ENCODE measurements at places on chromosomes 12 and 14. TPM values are rescaled to one million over a fixed set of nuclear protein-coding genes. Genes with fewer than 3 reads are reported as not detected.

SLC6A12 gene
- total RNA-seq: 0.37 TPM

- H3K27me3 ChIP-seq: peaks cover 13% of the 10 kb centered on the region
- no peaks in the 10 kb centered on the region for H3K4me1 ChIP-seq
- no peak overlapping the region for H3K4me3 ChIP-seq
- DNase-seq: peak; percentile 71
Measured at GRCh38 chr14:101072945-101073597, 169.5 kb upstream of the RTL1 start.

DNA sequence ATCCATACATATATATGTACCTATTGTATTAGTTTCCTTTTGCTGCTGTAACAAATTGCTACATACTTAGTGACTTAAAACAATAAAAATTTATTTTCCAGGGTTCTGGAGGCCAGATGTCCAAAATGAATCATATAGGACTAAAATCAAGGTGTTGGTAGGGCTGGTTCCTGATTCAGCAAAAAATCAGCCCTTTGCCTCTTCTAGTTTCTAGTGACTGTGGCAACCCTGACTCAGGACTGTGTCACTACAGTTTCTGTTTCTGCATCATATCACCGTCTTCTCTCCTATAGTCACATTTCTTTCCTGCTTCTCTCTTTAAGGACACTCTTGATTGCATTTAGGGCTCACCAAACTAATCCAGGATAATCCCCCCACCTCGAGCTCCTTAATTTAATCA is 386.3 kb upstream of the TBX3 start:
- no peak for DNase-seq
- H3K36me3 ChIP-seq: no peaks in the 10 kb centered on the region
- peaks cover 3% of the 10 kb centered on the region for H3K27me3 ChIP-seq
- no peak overlapping the region for H3K4me3 ChIP-seq
- H3K4me1 ChIP-seq: no peaks in the 10 kb centered on the region
- no peak overlapping the region for H3K27ac ChIP-seq

DNA sequence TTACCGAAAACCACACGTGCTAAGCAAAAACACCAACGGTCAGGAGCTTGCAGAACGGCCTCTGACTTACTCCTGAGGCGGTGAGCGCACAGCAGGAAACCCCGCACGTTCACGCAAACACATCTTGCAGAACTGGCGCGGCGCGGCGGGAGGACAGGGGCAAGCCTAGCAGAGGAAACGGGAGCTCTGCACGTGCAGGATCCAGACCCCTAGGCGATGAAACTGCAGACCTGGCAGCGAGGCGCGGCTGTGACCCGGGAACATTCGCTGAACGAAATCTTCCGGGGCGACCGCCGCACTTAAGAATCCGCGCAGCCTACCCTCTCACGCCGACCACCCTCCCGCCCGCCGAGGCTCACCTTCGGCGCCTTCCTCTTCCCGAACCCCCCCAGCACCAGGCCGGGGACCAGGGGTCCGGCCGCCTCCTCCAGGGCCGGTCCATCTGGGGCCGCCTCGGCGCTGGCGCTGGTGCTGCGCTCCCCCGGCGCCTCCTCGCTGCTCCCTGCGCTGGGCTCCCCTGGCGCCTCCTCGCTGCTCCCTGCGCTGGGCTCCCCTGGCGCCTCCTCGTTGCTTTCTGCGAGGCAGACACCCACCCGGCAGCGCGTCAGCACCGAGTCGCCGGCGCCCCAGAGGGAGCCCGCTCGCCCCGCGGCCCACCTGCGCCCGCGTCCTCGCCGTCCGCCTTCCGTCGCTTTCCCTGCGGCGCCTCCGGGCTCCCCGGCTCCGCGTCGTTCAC is 615 bp downstream of the DDX51 start:
- H3K4me3 ChIP-seq: peak overlapping the region; percentile 88
- H3K27ac ChIP-seq: peak overlapping the region; percentile 86

- no peaks in the 10 kb centered on the region for H3K27me3 ChIP-seq
- no peak overlapping the region for H3K27ac ChIP-seq
- H3K4me1 ChIP-seq: no peaks in the 10 kb centered on the region
- H3K4me3 ChIP-seq: no peak overlapping the region
- H3K36me3 ChIP-seq: no peaks in the 10 kb centered on the region
Measured at GRCh38 chr14:22403296-22403695, 185.7 kb downstream of the DAD1 start.

GRCh38 chr14:89406941-89407340 is 10.1 kb downstream of the FOXN3 start:
- H3K27me3 ChIP-seq: no peaks in the 10 kb centered on the region
- DNase-seq: no peak
- peak overlapping the region; percentile 86 for H3K27ac ChIP-seq
- H3K36me3 ChIP-seq: peaks cover 73% of the 10 kb centered on the region
- peaks cover 76% of the 10 kb centered on the region for H3K4me1 ChIP-seq

DNA sequence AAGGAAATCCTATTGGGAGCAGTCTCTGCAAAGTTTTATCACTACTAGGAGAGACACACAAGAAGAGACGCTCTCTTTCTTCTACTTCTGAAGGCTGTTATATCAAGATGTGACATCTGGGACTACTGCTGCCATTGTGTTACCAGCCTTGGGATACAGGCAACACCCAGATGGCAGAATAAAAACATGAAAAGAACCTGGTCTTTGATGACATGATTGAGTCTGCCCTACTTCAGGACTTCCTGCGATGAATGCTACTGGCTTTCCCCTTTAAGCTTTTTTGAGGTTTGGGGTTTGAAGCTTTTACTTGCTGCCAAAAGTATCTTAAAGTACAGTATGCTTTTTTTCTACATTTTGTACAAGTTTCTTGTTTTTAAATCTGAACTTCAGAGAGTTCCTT is 29.2 kb upstream of the TRHDE start:
- H3K27me3 ChIP-seq: no peaks in the 10 kb centered on the region
- H3K4me3 ChIP-seq: no peak overlapping the region
- no peak overlapping the region for H3K27ac ChIP-seq
- H3K36me3 ChIP-seq: no peaks in the 10 kb centered on the region
- DNase-seq: no peak

GRCh38 chr12:124824195-124824594 is 39.5 kb downstream of the SCARB1 start:
- no peak overlapping the region for H3K27ac ChIP-seq
- peaks cover 12% of the 10 kb centered on the region for H3K4me1 ChIP-seq
- H3K4me3 ChIP-seq: no peak overlapping the region
- H3K27me3 ChIP-seq: no peaks in the 10 kb centered on the region
- DNase-seq: no peak
- no peaks in the 10 kb centered on the region for H3K36me3 ChIP-seq

GRCh38 chr12:51687177-51687576 is 96.1 kb downstream of the SCN8A start:
- peaks cover 9% of the 10 kb centered on the region for H3K4me1 ChIP-seq
- no peak overlapping the region for H3K4me3 ChIP-seq
- peaks cover 3% of the 10 kb centered on the region for H3K27me3 ChIP-seq
- DNase-seq: no peak
